ENCODE measurements at places on chromosomes 5 and 9.

DNA sequence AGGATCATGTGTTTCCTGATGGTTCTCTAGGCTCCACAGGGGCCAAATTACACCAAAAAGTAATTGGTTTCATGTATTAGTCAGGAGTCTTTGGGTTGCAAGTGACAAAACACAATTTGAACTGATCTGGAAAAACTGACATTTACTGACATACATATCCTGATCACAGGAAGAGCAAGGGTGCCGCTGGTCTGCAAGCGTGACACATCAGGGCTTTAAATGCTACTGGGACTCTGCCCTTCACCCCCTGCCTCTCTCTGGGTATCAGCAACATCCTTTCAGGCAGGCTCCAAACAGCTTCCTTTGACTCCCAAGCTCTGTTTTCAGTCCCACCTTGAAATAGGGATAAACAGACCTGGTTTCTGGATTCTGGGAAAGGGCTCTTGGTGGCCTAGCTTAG, 197.5 kb downstream of the PALM2AKAP2 start:
- DNase-seq = no peak

- DNase-seq = no peak
Observed at GRCh38 chr5:28415791-28416443, 1377.5 kb upstream of the CDH9 start.

DNA sequence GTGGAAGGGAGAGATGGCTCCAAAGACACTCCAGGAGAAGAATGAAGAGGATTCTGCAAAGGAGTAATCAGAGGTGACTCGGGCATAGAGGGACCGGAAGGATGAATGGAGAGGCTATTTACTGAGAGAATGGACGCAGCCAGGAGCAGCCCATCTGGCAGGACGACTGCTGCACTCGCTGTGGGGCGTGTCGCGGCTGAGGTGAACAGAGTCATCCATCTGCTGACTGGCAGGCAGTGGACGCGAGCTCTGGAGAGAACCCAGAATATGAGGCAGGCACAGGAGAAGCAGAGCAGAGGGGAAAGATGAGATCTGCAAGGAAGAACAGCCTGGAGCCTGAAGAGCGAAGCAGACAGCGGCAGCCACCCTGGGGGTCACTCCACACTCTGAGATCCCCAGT, 16.4 kb downstream of the FGF1 start:
- DNase-seq = no peak

DNA sequence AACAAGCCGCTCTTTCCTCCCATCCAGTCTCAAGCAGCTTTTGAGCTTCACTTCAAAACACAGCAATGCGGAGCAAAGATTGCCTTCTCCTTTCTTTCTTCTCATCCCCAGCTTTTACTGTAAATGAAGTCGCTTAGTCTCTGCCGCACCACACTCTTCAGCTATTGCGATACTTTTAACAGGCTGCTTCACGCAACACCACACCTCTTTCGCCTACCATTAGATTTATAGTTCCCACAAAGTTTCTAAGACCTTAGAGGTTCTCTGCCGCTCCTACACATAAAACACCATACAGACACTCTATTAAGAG, 711 bp downstream of the PGGT1B start:
- DNase-seq = no peak

GRCh38 chr9:107504585-107505455, 15.3 kb upstream of the KLF4 start:
- DNase-seq = no peak

GRCh38 chr5:126376443-126376842, 46.8 kb upstream of the GRAMD2B start:
- no peak for DNase-seq

DNA sequence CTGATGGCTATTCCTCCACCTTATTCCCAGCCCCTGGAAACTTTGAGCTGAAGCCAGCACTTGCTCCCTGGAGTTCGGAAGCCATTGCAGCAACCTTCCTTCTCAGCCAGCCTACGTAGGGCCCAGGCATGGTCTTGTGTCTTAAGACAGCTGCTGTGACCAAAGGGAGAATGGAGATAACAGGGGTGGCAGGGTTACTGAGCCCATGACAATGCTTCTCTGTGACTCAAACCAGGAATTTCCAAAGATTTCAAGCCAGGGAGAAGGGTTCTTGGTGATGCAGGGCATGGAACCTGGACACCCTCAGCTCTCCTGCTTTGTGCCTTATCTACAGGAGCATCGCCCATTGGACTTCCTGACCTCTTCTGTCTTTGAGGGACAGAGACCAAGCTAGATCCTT, 12.2 kb downstream of the SLC31A2 start:
- DNase-seq = no peak

GRCh38 chr9:133982971-133983720, 9.0 kb downstream of the VAV2 start:
- no peak for DNase-seq

DNA sequence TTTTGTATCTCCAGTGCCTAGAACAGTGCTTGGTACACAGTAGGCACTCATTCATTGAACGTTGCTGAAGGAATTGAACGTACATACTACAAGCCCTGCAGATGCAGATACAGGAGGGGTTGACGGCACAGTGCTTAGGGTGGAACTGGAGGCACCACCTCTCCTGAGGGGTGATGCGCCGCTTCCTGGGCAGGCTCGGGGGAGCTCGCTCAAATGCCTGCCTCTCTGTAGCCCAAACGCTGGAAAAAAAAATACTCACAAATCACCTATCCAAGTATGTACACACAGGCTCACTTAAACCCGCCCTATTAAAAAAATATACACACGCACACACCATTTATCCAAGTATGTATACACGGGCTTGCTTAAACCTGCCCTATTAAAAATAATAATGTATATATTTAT, 536 bp upstream of the COMMD10 start:
- peak; percentile 47 for DNase-seq

DNA sequence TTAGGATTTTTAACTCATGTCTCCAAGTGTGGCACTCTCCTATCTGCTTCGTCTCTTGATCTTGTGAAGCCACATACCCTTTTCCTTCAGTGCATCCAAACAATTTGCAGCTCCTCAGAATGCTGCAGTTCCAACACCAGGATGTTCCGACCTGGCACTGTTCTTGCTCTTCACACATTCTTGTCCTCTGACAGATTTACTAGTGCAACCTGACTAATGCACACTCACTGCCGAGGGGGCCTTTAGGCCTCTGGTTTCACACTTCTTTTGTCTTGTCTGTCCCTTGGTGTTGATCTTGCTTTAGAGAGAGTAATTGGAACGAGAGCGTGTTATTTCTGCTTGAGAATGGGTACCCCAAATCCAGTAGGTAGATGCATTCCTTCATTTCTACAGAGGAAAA, 15.0 kb downstream of the ARHGAP26 start:
- no peak for DNase-seq

DNA sequence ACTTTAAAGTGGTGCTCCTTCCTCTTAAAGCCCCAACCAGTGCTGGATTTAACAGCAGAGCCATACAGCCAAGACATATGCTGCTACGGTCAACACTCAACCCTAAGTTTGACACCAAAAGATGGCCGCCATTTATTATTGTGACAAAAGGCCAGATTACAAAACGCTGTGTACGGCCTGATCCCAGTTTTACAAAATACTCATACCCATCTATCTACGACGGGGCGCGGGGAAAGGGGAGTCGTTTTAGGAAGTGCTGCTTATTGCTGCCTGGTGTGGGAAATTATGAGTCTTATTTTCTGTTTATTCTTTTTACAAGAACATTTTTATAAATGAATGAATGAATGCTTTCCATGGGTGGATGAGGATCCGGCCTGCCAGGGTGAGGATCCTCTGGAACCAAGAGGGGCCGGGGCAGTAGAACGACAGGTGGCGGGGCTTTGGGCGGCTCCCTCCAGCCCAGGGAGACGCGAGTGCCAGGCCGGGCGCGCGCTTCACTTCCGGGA, 457 bp upstream of the IDNK start:
- DNase-seq = no peak

- DNase-seq = no peak
Observed at GRCh38 chr5:68181039-68181599, 34.4 kb upstream of the PIK3R1 start.

DNA sequence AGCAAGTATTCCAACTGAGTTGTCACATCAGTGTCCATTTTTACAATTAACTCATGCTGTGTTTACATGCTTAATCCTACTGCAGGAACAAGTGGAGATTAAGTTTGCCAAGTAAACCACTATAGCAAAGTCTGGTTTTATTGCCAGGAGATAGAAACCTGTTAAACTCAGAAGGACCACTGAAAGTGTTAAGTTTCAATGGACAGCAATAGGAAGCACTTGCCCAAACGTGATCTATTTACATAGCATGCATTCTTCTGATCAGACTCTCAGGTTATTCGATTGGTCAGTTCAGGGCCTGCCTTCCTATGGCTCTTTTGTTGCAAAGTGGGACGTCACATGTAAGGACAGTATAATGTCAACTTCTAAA, 28.0 kb upstream of the IFNK start:
- DNase-seq = no peak

DNA sequence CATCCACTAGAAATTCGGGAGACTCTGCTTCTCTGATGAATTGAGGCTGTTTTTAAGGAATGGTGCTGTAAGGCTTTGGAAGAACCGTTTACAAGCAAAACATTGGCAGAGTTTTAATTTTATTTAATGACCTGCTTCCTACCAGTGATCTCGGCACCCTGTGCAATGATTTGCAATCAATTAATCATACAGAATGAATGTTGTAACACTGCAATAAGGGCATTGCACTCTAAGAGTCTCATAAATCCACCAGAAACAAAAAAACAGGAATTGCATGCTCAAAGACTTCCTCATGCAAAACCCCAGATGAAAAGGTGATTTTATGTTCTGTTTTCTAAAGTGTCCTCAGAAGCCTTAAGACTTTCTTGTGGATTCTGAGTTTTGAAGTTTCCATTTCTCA, 295.7 kb downstream of the ARHGEF28 start:
- DNase-seq = no peak

DNA sequence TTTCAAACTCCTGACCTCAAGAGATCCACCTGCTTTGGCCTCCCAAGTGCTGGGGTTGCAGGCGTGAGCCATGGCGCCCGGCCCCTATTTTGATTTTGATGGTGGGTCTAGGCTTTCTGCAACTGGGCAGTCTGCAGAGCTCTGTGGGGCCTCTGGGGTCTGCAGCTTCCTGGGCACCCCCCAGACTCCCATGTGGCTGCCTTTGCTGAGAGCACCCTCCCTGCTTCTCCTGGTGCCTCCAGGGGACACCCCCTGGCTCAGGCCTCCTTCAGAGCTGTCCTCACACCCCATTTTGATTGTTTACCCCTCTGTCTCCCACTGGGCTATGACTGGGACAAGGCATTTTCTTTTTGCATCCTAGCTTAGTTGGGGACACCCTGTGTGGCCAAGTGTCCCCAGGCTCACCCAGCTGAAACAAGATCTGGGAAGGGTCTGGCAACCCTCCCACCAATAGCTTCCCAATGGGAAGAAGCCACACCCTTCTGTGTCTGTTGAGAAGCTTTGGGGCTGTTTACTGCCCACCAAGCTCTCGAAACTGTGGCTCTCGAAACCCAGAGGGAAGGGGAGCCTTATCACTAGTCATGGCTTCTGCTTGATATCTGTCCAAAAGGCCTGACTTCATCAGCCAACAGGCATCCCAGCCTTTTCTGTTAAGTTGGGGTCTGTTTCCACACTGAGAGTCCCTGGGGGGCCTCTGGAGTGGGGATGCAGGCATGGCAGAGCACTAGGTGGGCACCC, 204.4 kb upstream of the IER5L start:
- peak; percentile 37 for DNase-seq

GRCh38 chr9:18857334-18857733, 175.7 kb downstream of the SAXO1 start:
- DNase-seq = peak; percentile 6

DNA sequence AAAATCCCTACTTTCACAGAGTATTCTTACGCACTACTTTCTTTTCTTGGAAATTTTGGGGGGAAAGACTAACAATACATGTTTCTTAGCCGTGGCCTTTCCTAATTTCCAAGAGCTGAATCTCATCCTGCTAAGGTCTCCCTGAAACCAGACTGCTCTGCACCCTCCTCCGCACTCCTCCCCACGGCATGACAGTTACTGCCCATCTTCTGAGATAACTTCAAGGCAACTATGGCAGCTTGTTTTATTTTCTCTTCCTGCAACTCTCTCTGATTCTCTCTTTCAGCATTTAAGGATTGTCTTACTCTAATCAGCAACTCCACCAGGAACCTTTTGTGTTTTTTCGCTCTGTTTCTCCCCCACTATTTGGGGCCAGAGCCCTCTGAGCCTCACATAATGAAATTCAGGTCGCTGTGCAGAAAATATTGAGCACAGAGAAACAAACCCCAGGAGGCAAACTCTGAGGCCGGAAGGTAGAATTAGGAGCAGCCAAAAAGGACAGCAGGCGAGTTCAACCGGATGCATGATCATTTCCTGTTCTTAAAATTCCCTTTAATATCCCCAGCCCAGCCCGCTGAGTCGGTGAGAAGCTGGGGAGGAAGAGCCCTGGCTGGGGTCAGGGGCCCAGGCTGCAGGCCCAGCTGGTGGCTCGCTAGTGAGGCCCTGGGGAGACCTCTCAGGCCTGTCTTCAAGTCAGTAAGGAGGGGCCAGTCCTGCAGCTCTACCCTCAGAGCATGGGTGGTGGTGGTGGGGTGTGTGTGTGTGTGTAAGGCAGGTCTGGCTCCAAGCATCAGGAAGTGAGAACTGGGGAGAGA, 213.6 kb upstream of the S1PR3 start:
- DNase-seq = peak; percentile 33

DNA sequence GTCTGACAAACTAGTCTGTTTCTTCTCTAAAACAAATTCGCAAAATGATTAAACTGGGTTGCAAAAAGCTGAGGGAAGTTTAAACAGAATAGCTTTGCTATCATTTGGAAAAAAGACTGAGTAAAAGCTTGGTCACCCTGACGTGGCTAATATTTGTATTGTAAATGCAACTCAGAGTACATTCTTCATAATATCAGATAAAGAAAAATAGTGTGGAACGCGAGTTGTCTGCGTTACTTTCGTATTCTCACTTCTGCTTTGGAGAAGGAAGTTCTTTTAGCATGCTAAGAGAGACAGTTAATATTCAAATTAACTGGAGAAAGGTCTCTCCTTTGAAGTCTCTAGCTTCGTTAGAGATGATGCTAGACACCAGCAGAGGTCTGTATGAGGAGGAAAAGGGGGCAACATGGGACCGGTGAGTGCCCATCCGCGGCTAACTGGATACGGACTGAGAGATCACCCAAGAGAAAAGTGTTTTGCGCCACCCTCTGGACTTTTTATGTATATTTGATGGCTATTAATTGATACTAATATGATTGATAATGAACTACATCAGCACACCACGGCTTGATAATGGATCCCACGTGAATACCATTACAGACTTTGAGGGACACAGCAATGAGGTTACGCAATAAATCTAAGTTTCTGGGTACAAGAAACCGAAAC, 2.9 kb upstream of the CNTRL start:
- DNase-seq = peak; percentile 81

- DNase-seq = no peak
Observed at GRCh38 chr9:40925149-40925548, 203.3 kb downstream of the FOXD4L6 start.

DNA sequence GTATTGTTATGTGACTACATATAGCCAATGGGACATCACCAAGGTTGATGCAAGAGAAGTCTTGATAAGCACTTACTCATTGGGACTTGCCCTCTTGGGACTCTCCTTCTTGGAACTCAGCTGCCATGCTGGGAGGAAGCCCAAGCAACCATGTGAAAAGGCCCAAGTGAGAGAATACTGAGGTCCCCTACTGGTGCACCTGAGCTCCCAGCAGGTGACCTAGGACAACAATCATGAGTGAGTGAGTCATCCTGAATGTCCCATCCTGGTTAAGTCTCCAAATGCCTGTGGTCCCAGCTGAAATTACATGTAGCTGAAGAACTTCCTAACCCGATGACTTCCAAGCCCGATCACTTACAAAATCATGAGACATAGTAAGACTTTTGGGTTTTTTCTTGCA, 260.7 kb downstream of the ICE1 start:
- no peak for DNase-seq
